Thymus (tissue), 14 donors: ENCODE measurements at places on chromosomes 5 and 9.

- DNase-seq: no peak
Measured at GRCh38 chr9:126992427-126992826, 77.8 kb downstream of the RALGPS1 start.

- peak; percentile 88 for DNase-seq
Measured at GRCh38 chr9:93028448-93029006, 30.0 kb upstream of the SUSD3 start.

GRCh38 chr9:84266087-84266561 lies 74.4 kb downstream of the SLC28A3 start:
- DNase-seq: no peak

GRCh38 chr9:109274884-109275730 lies 45.8 kb downstream of the EPB41L4B start:
- no peak for DNase-seq

GRCh38 chr5:40410964-40411635 lies 268.6 kb upstream of the PTGER4 start:
- DNase-seq: no peak
